ENCODE measurements at places on chromosomes 6 and 20.

- no peak for DNase-seq
Measured at GRCh38 chr6:135270676-135271536, 89.8 kb downstream of the MYB start.

DNA sequence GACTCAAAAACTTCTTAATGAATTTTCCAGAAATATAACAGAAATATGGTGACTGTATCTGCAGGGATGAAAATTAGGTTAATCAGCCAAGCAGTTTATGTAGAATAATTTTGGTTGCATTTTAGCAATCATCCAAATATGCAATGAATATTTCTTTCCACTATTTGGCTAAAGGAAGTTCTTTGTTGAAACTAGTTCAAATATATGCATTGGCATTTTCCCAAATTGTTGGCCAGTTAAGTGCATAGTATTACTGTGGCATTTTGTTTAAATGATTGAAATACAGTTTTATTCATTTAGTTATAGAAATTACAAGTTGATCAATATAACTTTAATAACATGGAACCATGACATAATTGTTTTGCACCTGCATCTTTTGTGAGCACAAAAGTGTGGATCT is 115.5 kb downstream of the DOK5 start:
- no peak for DNase-seq

DNA sequence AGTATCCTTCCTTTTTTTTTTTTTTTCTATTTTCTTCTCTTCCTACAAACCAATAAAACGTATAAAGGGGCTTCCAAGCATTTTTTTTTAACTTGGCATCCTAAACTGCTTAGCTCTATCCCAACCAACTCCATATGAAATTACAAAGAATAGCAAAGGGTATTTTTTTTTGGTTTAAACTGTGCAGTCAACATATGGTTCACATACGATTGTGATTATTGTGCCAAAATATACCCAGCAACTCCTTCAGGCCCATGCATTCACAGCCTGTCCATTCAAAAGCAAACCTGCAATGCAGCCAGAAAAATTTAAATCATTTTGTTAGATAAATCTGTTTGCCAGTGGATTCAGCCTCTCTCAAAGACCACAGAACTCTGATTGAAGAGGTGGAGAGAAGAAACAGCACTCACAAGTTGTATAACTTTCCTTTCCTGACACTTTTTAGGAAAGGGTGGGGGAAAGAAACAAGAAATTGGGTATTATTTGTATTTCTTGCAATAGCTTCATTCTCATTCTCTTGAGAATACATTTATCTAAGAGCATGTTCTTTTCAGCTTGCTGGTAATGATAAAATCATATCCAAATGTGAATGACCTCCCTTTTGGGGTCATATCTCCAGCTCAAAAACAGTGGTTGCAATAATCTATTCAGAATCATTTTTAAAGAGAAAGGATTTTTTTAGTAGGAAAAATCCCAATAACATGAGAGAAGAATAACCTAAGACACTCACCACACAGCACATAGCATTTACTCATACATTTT is 701.3 kb upstream of the CHD6 start:
- no peak for DNase-seq

DNA sequence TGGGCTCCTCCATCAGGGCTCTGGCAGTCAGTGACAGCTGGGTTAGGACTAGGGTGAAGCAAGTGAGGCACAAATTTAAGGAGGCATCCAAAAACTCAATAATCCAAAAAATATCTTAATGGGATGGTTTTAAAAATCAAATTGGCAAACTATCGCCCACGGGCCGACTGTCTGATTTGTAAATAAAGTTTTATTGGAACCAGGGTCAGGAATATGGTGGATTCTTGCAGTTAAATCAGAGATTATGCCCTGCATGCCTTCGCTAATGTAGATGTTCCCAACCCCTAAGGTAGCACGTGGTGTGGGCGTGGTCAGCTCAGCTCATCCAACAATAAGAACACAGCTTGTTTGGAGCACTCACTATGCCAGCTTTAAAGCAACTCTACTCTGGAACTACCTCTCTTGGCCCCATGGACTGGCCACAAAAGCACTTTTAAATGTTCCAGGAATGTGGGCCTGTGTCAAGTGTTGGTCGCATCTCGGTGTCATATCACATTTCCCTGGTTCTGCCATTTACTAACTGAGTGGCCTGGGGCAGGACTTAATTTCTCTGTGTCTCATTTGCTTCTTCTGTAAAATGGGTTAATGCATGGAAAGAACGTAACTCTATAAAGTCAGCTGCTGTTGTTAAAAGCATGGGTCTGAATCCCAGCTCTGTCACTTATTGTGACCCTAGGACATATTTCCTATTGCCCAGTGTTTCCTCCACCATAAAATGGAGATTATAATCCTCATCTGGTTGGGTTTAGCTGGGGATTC is 7.0 kb downstream of the TP53RK start:
- no peak for DNase-seq

- DNase-seq: no peak
Measured at GRCh38 chr20:24673678-24674570, 204.5 kb downstream of the SYNDIG1 start.

DNA sequence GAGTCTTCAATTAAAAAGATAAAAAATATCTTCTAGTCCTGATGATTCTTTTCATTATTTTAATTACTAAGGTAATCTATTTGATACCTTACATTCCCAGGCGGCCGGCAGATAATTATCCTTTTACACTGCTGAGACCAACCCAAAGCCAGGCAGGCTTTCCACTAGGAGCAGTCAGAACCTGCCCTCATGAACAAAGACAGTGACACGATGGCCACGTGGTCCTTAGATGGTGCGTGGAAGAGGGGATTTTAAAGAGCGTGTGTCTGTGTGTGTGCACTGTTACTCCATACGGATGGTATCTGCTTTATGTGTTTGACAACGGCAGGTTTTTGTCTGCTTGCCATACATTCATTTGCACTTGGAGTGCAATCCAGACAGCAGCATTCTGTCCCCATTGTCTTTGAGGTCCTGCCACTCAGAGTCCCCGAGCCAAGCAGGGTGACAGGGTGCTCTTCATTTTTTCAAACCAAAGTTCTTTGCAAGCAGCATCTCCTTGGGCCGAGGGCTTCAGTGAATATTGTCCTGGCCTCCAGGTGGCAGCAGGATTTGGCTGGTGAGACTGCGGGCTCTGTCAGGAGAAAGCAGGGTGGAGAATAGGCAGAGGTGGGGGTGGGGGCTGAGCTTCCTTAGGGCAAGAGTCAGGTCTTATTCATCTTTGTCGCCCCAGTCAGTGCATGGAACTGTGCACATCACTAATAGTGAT is 260.5 kb downstream of the NRN1 start:
- DNase-seq: no peak

- DNase-seq: no peak
Measured at GRCh38 chr6:133306931-133307330, 65.8 kb downstream of the EYA4 start.

DNA sequence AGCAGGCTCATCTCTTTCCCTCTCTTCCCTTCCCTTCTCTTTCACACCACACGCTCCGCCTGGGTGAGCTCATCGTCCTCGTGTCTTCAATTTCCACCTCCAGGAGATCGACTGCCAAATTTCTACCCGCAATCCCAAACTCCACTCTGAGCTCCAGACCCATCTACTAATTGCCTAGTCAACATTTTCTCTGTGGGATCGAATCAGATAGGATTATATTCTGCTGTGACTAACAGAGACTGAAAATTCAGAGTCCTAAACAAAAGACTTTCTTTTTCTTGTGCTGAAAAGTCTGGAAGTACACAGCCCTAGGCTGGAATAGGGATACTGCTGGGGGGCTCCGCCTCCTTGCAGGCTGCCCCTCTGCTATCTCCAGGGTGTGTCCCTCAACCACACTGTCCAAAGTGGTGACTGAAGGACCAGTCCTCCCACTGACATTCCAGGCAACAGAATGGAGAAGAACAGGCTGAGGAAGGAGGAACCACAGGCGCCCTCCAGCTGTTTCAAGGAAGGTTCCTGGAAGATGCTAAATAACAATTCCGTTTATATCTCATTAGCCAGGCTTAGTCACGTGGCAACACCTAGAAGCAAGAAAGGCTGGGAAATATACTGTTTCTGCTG is 5.0 kb upstream of the HSPA12B start:
- no peak for DNase-seq

DNA sequence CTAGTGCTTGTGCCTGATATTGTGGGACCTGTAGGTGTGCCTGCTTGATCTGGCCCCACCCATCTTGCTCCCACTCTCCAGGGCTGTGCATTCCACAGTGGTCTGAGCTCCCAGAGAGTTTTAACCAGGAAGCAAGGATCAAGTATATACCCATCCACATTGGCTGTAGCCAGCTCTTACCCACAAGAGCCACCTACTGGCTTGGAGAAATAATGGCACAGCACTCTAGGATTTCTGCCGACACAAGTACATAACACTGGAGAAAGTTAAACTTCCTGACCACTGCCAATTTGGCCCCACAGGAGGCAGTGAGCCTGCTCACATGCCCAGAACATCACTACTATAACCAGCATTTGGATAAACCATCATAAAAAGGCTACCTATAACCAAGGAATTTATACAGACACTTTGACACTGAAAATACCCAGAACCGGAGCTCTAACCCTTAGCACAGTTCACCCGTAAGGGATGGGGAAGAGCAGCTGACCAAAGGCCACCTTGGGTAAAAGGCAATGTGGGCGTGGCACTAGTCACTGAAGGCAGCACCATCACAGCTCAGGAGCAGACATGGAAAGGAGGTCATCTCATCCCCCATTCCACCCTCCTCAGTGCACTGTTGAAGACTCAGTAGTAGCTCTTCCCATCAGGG is 440.4 kb downstream of the BTBD3 start:
- DNase-seq: no peak

DNA sequence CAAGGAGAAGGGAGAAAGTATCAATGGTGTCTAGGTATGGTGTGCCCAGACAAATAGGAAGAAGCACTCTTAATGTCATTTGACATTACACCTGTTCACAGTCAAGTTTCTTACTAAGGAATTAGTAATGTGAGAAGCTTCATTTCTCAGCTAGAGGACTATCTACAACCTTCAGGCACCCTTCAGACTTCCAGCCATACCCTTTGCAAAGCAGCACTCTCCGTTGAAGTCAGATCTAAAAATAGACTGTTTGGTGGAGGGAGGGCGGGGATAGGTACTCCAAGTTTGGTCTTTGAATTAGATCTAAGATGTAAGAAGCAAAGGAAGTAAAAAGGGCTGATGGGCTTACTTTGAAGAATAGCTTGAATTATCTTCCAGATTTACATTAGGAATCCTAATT is 311.1 kb downstream of the SLC35F1 start:
- DNase-seq: no peak

GRCh38 chr6:19845266-19846041 is 8.3 kb downstream of the ID4 start:
- no peak for DNase-seq

DNA sequence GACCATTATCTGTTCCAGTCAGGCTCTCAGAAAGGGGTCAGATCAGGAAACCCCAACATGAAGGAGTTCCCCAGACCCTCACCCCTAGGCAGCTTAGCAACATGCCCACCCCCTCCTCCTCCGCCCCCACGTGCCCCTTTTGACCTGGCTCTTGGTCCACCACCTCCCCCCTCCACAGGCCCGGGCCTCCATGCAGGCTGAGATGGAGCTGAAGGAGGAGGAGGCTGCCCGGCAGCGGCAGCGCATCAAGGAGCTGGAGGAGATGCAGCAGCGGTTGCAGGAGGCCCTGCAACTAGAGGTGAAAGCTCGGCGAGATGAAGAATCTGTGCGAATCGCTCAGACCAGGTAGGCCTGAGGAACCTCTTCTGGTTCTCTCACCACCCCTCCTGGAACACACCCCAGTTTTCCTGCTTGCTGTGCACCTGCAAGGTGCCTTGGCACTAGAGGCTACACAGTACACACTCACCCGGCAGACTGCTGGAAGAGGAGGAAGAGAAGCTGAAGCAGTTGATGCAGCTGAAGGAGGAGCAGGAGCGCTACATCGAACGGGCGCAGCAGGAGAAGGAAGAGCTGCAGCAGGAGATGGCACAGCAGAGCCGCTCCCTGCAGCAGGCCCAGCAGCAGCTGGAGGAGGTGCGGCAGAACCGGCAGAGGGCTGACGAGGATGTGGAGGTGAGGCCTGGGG is 21.9 kb downstream of the DEF6 start:
- DNase-seq: no peak

DNA sequence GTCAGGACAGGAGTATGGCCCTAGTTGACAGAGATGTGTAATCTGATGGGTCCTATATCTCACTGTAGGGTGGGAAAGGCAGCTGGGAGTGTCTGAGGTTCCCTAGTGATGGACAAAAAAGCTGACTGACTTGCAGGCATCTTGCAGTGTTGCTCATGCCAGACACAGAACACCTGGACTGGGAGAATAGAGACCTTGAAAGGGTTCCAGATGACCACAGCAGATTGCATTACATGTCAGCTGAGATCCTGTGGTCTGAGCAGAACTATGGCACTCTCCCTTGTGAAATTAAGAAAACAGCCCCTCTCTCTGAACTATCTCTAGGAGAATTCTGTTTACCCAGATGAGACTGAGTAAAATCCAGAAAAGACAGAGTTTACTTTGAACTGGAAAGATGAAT is 212.6 kb upstream of the MAN1A1 start:
- DNase-seq: no peak

DNA sequence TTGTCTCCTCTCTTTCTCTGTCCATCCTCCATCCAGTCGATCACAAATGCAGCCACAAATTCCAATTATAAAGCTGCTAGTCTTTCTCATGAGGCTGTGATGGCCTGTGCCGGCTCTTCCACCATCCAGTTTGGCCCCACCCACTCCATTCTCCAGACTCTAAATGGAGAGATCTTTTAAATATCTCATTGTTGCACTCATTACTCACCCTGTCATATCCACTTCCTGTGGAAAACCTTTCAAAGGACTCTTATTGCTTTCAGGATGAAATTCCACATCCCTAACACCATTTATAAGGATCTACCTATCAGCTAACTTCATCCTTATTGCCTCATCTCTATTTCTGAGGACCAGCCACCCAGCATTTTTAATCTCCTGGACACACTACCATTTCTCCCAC is 70.6 kb downstream of the NRN1 start:
- no peak for DNase-seq

GRCh38 chr6:99901596-99902384 is 92.2 kb downstream of the MCHR2 start:
- no peak for DNase-seq

DNA sequence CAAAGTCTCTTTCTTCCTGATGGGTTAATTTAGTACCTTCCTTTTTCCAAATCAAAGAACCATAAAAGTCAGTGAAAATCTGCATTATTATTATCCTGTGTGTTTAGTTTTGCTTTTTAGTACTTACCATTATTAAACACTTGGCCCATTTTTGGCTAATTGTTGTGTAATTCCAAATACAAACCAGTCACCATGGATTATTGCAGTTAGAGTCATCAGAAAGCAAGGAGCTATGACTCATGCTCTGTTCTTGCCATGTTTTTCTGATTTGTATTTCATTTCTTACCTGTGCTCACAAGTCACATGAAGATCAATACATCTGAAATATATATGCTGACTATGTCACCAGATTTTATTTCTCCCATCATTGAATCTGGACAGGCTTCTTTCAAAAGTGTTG is 31.3 kb downstream of the SLC22A3 start:
- DNase-seq: no peak

- no peak for DNase-seq
Measured at GRCh38 chr20:47454298-47455132, 47.2 kb upstream of the NCOA3 start.

GRCh38 chr6:157905590-157906342 is 75.9 kb upstream of the SYNJ2 start:
- no peak for DNase-seq

- DNase-seq: no peak
Measured at GRCh38 chr6:143579703-143580102, 68.2 kb upstream of the FUCA2 start.
